ENCODE measurements at places on chromosomes 2 and 18. TPM values are rescaled to one million over a fixed set of nuclear protein-coding genes. Genes with fewer than 3 reads are reported as not detected.

Gene PLEK
- not detected for total RNA-seq

Gene DYNC2LI1
- 18.7 TPM for total RNA-seq

Gene RAPGEF4
- total RNA-seq = 1.3 TPM

Gene LAMA3
- 3.5 TPM for total RNA-seq

Gene DIS3L2
- total RNA-seq = 9.4 TPM

Gene CHRNG
- total RNA-seq = not detected

Gene ANKRD30B
- not detected for total RNA-seq

Gene RAX
- total RNA-seq = not detected

Gene TET3
- total RNA-seq = 2.2 TPM

Gene IL1B
- total RNA-seq = 0.09 TPM

Gene ADAM17
- 33.3 TPM for total RNA-seq

Gene LPIN1
- total RNA-seq = 38.6 TPM

Gene SERPINB13
- not detected for total RNA-seq

Gene AAK1
- 22.9 TPM for total RNA-seq

Gene CNOT11
- 40.4 TPM for total RNA-seq

Gene FAM161A
- 0.70 TPM for total RNA-seq

Gene ARL5A
- 42.9 TPM for total RNA-seq

Gene LRATD1
- not detected for total RNA-seq

Gene NYAP2
- total RNA-seq = not detected

Gene MAP2
- 14.4 TPM for total RNA-seq

Gene SCN2A
- total RNA-seq = 0.77 TPM

Gene CD8B2
- total RNA-seq = not detected

Gene PLEKHA3
- 4.3 TPM for total RNA-seq

Gene KLHL14
- not detected for total RNA-seq

Gene TSPYL6
- not detected for total RNA-seq

Gene CERS6
- 42.7 TPM for total RNA-seq

Gene SLC4A3
- 9.3 TPM for total RNA-seq

Gene SCTR
- total RNA-seq = not detected

Gene SLC11A1
- 0.35 TPM for total RNA-seq

Gene TPO
- not detected for total RNA-seq

Gene G6PC2
- not detected for total RNA-seq

Gene ACKR3
- total RNA-seq = 15.8 TPM

Gene RHOB
- total RNA-seq = 383 TPM

Gene ALPP
- not detected for total RNA-seq

Gene TEKT4
- total RNA-seq = not detected

Gene EVX2
- 0.09 TPM for total RNA-seq

Gene NGEF
- total RNA-seq = not detected

Gene SPAG16
- 26.4 TPM for total RNA-seq

Gene CFC1
- not detected for total RNA-seq

Gene RUFY4
- total RNA-seq = not detected

Gene GPBAR1
- total RNA-seq = not detected

Gene POMC
- 6.1 TPM for total RNA-seq

Gene RHBDD1
- total RNA-seq = 5.3 TPM

Gene GRHL1
- total RNA-seq = not detected

Gene PLEKHB2
- 26.0 TPM for total RNA-seq

Gene CCBE1
- total RNA-seq = 24.2 TPM

Gene STAT4
- total RNA-seq = 0.47 TPM

All from pericardium fibroblast (primary cell).